ENCODE measurements at places on chromosomes 1 and 21.

GRCh38 chr1:198268784-198269645, 112.2 kb downstream of the NEK7 start:
- no peaks in the 10 kb centered on the region for H3K36me3 ChIP-seq
- no peak for DNase-seq
- H3K4me1 ChIP-seq: no peaks in the 10 kb centered on the region
- H3K27me3 ChIP-seq: no peaks in the 10 kb centered on the region
- no peak overlapping the region for H3K27ac ChIP-seq
- no peak overlapping the region for H3K4me3 ChIP-seq

DNA sequence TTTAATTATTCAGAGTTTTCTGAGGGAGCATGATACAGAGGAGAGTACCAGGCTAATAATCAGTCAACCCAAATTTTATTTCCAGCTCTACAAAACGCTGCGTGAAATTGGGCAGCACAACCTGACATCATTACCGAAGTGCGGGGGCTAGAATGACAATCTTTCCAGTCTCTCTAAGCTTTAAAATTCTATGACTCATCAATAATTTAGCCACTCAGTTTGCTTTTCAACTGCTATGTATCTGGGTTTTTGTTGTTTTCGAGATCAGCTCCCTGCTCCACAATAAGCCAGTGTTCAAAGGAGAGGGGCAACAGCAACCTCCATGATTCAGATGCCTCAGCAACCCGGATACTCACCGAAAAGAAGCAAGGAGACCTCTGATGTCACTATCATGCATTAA, 13.9 kb downstream of the SORT1 start:
- no peak overlapping the region for H3K27ac ChIP-seq
- no peak overlapping the region for H3K4me3 ChIP-seq
- H3K36me3 ChIP-seq: no peaks in the 10 kb centered on the region
- no peaks in the 10 kb centered on the region for H3K4me1 ChIP-seq

- no peaks in the 10 kb centered on the region for H3K36me3 ChIP-seq
- peak overlapping the region; percentile 89 for H3K27ac ChIP-seq
- H3K4me1 ChIP-seq: peaks cover 50% of the 10 kb centered on the region
- peak overlapping the region; percentile 24 for H3K4me3 ChIP-seq
- peak; percentile 82 for DNase-seq
These were observed 17.7 kb downstream of the PTPRC start for GRCh38 chr1:198656500-198656932.

DNA sequence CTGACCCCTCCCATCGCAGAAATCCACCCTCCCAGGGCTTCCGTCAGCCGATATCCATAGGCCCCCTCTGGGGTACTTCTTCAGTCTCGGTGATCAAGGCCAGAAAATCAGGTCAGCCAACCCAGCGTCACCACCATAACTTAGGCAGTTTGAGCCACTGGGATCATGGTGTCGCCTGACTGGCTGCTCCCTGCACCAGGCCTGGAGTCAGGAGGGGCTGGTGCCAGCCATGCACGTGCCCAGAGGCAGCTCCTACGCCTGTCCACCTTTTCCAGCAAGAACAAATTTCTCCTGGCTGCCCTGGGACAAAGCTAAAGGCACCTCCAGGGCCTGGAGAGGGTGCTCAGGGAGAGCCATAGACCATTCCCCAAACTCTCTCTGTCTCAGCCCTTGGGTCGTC, 4.8 kb upstream of the CTRC start:
- no peaks in the 10 kb centered on the region for H3K27me3 ChIP-seq
- peaks cover 15% of the 10 kb centered on the region for H3K36me3 ChIP-seq

- no peak for DNase-seq
- no peak overlapping the region for H3K27ac ChIP-seq
- H3K27me3 ChIP-seq: no peaks in the 10 kb centered on the region
These were observed 225.1 kb upstream of the ZP4 start for GRCh38 chr1:238115852-238116251.

DNA sequence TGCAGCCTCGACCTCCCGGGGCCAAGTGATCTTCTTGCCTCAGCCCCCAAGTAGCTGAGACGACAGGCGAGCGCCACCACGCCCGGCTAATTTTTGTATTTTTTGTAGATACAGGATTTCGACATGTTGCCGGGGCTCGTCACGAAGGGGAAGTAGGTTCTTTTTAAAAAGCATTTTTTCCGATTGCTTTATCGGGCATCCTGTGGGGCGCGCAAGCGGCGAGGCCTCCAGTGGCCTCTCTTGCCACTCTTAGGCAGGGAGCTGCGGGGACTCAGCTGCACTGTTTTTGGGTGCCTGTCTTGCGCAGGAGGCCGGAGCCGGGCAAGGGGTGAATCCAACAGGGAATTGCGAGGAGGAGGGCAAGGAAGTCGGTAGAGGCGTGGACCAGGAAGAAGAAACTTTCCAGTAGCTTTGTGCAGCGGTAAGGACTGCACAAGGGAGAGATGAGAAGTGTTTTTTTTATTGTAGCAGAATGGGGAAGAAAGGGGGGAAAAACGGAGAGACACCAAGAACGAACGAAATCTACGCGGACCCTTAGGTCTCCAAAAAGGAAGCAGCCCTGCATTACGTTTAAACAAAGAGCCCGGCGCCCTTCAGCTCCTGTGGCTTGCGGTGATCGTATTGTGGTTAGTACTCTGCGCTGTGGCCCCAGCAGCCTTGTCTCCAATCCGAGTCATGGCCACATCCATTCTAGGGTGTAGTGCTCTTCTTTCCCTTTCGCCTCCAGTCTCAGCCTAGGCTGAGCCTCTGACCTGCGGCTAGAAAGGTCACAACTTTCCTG, 164.8 kb downstream of the PPIAL4G start:
- H3K4me3 ChIP-seq: peak overlapping the region; percentile 53
- H3K4me1 ChIP-seq: peaks cover 11% of the 10 kb centered on the region
- H3K27me3 ChIP-seq: no peaks in the 10 kb centered on the region
- DNase-seq: peak; percentile 40

GRCh38 chr1:109133002-109133706, 19.2 kb downstream of the ELAPOR1 start:
- DNase-seq: no peak
- H3K4me3 ChIP-seq: no peak overlapping the region
- H3K27me3 ChIP-seq: no peaks in the 10 kb centered on the region
- no peak overlapping the region for H3K27ac ChIP-seq
- H3K36me3 ChIP-seq: no peaks in the 10 kb centered on the region

GRCh38 chr1:197526736-197527371, 248.4 kb downstream of the DENND1B start:
- H3K4me1 ChIP-seq: no peaks in the 10 kb centered on the region
- no peak overlapping the region for H3K27ac ChIP-seq
- H3K4me3 ChIP-seq: no peak overlapping the region
- H3K36me3 ChIP-seq: no peaks in the 10 kb centered on the region
- H3K27me3 ChIP-seq: no peaks in the 10 kb centered on the region

GRCh38 chr1:203186446-203187303, at the start of gene CHI3L1:
CHI3L1 (minus strand) TSS chr1:203186704; CDS start chr1:203186623, 81 bp downstream.
- H3K27me3 ChIP-seq: no peaks in the 10 kb centered on the region
- no peaks in the 10 kb centered on the region for H3K36me3 ChIP-seq
- DNase-seq: no peak

DNA sequence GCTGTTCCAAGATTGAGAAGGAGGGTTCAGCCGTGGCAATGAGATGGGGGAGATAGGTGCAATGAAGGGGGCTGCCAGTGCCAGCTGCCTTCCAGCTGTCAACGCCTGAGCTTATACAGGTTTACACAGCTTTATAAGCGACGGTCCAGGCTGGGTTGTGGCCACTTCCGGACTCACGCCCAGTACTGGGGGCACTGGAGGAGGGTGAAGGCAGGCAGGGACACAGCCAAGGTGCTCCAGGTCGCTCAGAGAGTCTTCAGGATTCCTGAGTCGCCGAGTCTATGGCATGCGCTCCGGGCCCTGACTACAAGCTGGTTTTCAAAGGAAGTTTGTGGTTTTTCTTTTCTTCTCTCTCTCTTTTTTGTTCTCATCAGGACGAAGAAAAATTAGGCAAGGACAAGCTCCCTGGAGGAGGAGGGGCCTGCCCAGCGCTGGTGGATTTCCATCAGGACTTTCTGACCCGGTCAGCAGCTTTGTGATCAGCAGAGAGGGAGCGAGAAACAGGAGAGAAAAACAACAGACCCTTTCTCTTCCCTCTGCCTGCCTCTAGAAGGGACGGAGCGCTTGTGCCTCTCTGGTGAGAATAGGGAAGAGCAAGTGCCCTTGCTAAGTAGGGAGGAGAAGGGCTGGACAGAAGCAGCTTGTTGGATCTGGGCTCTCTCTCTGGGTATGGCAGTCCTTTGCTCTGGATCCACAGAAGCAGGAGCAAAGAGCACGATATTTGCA, at the start of gene MINDY1:
Gene MINDY1, minus strand, starts transcription at position 576 of the 726 bp plus-strand sequence. CDS start 4,285 bp downstream, outside the sequence.
- peak; percentile 8 for DNase-seq
- peak within 1 kb of the TSS; percentile 67 for H3K4me3 ChIP-seq
- peaks cover 4% of the 10 kb centered on the region for H3K36me3 ChIP-seq
- H3K27me3 ChIP-seq: no peaks in the 10 kb centered on the region
- H3K27ac ChIP-seq: peak within 1 kb of the TSS; percentile 94
